NCI-H510A (cell line): ENCODE measurements at places on chromosomes 11 and 22.

- no peak for DNase-seq
These were observed 306.4 kb downstream of the KIRREL3 start for GRCh38 chr11:126694065-126694625.

DNA sequence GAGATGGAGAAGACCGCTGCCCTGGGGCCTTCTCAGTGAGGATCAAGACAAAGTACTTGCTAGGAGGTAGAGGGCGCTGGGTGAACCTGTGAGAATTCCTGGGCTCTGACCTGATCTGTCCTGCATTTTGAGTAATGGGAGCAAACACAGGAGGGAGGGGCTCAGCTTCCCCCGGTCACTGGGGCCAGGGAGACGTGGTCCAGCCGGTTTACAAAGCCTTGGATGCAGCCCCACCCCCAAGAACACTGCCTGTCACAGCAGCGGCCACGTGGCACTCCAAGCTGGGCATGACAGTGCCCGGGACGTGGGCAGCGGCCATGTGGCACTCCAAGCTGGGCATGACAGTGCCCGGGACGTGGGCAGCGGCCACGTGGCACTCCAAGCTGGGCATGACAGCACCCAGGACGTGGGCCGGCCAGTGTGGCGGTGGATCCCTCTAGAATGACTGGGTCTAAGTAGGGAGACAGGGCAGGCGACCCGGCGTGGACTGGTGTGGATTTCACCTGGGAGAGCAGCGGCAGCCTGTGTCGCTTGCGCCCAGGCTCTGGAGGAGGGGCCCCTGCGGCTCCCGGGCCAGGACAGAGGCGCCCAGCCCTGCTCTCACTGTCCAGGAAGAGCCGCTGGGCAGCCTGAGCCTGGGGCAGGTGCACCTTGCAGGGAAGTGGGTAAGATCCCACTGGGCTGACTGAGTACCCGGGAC is 2.5 kb upstream of the TTLL8 start:
- no peak for DNase-seq

DNA sequence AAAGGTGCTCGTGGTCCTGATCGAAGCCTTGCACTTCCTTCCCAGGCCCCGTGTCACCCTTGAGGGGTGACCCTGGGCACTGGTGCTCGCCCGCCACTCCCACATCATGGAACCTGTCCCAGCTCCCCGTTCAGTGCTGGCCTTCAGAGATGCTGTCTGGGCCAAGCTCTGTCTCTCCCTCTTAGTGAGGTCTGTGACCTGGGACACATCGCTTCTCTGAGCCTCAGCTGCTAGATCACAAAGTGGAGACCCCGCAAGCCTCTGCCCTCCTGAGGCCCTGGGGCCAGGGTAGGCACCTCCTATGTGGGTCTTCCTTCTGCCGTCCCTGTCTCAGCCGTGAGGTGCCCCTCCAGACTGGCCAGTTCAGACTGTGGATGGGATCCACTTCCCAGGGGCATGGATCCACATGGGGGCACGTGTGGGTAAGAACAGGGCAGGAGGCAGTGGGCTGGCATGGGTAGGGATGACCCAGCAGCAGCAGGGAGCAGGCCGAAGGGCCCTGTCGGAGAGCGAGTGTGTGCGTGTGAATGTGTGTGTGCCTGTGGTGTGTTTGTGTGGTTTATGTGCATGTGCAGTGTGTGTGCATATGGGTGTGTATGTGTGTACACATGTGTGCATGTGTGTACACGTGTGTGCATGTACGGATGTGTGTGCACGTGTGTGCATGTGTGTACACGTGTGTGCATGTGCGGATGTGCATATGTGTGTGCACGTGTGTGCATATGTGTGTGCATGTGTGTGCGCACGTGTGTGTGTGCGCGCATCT is 1073.7 kb downstream of the BRD1 start:
- DNase-seq, result no peak

- DNase-seq, result no peak
These were observed 69.4 kb downstream of the RBFOX2 start for GRCh38 chr22:35959121-35959800.

- no peak for DNase-seq
These were observed 604.0 kb upstream of the ANO3 start for GRCh38 chr11:25727944-25728343.

DNA sequence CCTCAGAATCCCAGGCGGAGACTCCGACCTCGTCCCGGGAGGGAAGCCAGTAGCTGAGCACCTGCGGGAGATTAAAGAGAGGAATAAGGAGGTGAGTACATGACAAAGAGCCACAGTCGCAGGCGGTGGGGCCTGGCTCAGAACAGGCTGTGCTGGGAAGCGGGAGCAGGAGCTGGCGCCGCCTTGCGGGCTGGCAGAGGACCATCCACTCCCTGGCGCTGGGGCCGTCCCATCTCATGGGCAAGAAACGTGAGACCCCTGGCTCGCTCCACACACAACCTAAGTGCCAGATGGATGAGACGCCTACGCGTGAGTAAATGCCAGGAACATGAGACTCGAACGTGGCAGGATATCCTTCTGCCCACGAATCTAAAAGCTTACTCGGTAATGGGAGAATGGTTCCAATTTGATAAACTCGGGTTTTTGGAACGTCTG is 6.3 kb downstream of the CEND1 start:
- peak; percentile 42 for DNase-seq

DNA sequence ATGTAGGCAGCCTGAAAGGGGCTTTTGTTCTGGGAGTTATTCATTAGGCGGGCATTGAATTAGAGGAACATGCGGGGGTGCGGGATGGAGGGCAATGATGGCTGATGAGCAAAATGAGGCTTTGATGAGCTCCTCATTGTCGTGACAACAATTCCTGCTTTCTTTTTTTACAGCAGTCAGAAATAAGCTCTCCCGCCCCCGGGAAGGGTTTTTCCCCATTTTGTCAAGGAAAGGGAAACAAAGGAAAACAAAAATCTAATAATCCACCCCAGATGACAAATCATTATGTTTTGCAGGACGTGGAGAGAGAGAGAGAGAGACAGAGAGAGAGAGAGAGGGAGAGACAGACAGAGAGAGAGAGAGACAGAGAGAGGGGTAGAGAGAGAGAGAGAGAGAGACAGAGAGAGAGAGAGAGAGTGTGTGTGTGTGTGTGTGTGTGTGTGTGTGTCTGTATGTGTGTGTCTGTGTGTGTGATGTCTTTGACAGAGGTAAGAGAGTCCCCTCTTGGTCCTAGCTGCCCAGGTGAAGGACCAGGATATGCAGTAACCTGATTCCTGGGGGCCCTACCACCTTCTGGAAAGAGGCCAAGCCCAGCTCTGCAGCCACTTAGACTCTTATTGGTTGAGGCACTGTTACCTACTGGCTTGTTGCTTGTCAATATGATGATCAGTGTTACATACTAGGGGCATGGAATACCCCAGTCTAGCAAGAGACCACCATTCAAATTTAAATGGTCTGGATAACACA is 46.7 kb upstream of the PARVA start:
- peak; percentile 27 for DNase-seq

DNA sequence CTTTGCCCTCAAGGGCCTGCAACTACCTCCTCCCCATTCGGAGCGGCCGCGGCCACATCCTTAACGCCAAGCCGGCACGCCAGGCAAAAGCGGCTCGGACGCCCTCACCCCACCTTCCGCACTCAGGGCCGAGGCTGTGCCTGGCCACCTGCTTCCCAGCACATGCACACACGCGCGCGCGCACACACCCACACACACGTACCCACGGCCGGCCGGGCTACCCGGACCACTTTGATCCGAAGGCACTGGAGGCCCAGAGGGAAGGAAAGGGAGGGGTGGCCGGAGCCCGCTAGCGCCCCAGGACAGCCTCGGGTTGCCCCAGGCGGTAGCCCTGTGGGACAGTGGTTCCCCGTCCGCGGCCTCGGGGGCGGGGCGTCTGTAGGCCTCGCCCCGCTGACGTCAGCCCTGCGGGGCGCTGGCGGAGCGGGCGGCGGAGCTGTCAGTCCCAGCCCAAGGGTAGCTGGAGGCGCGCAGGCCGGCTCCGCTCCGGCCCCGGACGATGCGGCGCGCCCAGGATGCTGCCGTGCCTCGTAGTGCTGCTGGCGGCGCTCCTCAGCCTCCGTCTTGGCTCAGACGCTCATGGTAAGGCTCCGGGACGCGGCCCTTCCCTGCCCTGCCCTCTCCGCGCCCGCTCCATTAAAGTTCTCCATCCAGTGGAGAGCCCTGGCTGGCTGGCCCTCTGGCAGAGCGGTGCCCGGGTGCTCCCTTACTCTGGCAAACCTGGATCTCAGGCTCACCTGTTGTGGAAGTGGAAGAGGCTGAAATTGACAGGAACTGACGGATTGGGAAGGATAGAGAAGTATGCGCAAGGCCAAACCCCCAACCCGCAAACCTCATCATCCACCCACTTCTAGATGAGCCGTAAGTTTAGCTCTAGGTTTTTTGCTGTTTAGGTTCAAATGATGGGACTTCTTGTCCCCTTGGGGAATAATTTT is at the start of gene IL10RA:
Gene IL10RA, plus strand, starts transcription at position 442 of the 935 bp plus-strand sequence. Its CDS starts 74 bp downstream, at position 516.
- peak; percentile 47 for DNase-seq

- no peak for DNase-seq
These were observed 7.9 kb downstream of the HSD17B12 start for GRCh38 chr11:43688394-43688793.
